ENCODE measurements at places on chromosomes 2 and 18.

- DNase-seq = peak; percentile 12
Observed at GRCh38 chr2:854460-854859, 96.2 kb upstream of the SNTG2 start.

DNA sequence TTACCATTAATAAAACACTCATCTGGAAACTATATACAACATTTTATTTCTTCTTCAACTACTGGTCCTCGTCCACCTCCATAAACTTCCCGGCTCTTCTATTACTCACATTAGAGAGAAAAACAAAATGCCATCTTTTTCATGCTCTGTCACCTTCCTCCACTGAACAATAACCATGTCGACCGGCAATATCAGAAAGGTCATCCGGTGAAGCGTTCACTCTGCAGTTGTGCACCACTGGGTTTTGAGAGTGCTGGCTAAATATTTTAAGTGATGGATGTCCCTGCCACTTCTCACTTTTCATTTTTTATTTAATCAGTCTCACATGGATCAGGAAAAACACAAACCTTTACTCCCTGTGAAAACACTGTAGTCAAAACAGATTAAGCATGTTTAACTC, 48.2 kb downstream of the SPP2 start:
- no peak for DNase-seq

DNA sequence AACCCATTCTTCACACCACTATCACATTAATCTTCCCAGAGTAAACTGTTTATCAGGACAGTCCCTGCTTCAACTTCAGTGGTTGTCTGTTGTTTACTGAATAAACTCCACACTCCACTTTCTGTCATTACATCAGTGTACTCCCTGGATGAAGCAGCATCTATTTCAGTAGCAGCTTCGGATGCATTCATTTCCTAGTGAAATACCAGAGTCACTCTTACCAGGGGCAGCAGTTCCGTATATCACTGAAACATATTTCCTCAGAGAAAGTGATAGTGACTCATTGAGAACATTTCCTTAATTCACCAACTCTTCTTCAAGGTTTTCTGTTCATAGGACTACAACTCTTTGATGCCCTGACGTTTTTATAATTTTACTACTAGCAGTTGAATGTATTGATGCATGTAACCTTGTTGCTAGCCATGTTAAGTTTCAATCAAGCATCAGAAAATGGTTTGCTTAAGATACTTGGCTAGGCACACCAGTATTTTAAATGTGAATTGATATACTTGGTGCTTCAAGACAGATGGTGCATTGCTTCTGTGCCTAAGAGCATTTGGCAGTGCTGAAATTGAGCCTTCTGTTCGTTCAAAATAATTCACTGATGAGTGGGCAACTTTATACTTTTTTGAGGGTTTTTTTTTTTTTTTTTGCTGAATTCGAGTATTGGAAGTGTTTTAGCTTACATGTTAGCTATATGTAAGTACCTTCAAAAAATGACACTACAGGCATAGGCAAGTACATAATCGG, 92.3 kb downstream of the UBE2E3 start:
- DNase-seq = peak; percentile 62

DNA sequence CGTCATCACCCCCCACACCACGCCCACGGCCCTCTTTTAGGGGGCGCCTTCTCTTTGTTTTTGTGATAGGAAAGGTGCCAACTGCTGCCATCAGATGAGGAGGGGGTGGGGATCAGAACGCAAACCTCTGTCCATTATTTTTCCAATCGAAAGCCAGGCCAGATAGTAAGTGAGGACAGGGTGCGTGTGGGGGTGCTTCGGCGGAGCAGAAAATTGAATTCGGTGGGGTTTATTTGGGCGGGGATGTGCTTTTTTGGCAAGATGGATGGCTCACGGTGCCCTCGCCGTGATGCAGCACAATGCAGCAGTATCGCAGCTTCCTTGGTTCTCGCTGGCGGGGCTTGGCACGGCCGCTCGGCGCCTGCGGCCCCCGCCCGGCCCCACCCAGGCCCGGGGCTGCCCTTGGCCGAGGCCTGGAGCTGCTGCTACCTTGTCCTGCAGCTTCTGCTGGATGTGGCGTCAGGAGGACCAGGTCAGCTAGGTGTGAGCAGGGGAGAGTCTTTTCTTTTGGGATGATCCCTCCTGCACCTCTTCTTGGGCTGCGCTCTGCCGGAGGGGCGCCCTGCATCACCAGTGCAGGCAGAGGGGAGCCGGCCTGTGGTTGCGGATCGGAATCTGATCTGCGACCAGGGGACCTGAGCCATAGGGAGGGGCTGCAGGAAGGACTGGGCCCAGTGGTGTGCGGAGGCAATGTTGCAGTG, 1.3 kb downstream of the SPTBN1 start:
- no peak for DNase-seq

DNA sequence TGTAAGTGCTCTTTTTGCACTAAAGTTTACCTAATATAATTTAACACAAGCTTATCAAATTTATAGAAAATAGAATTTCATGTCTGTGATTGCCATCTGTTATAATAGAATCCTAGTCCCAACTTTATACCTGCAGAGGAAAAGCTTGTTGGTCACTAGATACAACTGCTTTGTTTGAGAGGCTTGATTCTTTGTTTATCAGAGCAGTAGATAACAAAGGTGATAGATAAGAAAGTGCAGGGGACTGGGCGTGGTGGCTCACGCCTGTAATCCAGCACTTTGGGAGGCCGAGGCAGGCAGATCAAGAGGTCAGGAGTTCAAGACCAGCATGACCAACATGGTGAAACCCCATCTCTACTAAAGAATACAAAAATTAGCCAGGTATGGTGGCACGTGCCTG, 528.0 kb downstream of the STK39 start:
- DNase-seq = no peak

GRCh38 chr2:25273985-25274535, 67.7 kb downstream of the DNMT3A start:
- no peak for DNase-seq

- DNase-seq = no peak
Observed at GRCh38 chr2:6846967-6847681, 18.6 kb downstream of the CMPK2 start.

- no peak for DNase-seq
Observed at GRCh38 chr2:148305476-148305875, 284.6 kb downstream of the MBD5 start.

- no peak for DNase-seq
Observed at GRCh38 chr2:149828520-149829210, 241.1 kb upstream of the MMADHC start.

GRCh38 chr2:86520153-86520552, 43.1 kb downstream of the CHMP3 start:
- DNase-seq = no peak

DNA sequence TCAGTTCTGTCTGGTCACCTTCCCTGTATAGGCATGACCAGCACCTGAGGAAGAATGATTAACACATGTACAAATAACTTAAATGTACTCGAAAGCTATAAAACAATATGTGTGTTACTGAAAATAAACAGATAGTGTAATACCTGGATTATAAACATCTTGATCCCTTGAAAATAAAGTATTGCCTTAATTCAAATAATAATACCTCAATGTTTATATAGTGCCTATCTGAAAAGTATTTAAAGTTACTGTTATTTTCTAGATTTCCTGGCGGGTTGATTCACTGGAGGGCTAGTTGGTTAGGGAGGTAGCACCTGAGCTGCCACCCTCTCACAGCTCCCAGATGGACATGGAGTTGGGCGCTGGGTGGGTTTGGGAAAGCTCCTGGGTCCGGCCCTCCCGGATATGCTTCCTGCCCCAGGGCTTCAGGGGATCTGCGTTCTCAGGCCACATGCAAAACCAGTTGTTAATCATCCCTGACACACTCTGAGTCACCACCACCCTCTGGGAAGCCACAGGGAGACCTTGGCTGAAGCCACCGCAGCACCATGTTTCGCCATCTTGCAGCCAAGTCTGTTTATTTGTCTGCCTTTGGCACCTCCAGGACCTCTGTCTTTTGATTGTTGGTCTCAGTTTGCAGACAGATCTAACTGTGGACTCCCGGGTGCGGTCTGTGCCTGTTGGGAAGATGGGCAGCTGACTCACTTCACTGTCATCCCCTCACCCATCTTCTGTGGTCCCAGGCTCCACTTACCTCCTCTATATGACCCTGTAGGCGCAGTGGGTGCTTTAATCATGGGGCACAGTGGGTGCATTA, 35.3 kb downstream of the RAB31 start:
- DNase-seq = no peak

DNA sequence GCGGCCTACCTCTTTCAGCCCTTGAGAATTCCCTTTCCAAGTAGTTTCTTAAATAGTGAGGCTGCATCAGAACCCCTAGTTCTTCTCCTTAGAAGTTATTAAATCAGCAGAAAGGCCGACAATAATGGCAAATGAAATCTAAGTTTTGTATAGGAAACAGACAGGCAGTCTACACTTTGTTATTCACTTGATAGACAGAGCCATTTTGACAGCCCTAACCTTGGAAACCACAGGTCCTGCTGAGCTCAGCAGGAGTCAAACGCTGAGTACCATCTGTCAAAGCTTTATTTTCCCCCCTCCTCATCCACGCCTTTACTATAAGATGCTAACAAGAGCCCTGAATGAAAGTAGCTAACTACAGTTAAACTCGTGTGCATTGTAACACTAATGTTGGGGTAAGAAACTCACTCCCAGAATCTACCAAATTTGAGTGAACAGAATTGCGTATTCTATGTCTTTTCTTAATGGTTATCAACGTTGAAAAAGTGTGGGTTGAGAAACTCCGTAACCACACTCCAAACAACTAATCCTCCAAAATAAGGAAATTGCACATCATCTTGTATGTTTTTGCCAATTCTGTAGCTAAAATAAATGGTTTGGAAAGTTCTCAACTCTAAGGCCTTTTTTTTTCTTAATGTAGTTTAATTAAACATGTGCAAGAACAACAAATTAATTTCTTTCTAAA, 90.6 kb upstream of the EFEMP1 start:
- DNase-seq = no peak

DNA sequence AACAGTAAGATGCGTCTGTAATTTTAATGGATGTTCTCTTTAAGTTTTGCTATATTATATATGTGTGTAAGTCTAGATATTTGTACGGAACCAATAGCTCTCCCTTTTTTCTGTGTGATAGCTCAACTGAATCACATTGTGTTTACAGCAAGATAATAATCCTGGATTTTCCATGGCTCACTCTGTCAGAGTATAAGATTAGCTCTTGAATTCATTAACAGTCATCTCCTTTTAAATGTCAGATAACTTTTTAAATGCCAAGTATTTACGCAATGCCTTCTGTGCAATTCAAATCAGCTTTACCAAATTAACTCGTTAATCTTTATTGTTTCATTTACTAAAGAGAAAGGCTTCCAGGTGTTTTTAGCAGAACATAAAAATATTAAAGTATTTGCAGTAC, 76.9 kb downstream of the KIAA2012 start:
- no peak for DNase-seq

GRCh38 chr2:142509401-142509800, 368.1 kb upstream of the KYNU start:
- no peak for DNase-seq

- no peak for DNase-seq
Observed at GRCh38 chr18:36661999-36662398, 166.8 kb downstream of the TPGS2 start.

GRCh38 chr18:37471637-37472036, 94.0 kb downstream of the CELF4 start:
- no peak for DNase-seq

- DNase-seq = no peak
Observed at GRCh38 chr2:236092714-236093113, 75.5 kb downstream of the GBX2 start.

- DNase-seq = no peak
Observed at GRCh38 chr18:13481820-13482617, 244.3 kb downstream of the FAM210A start.

GRCh38 chr2:27080140-27080469, 1.7 kb downstream of the EMILIN1 start:
- DNase-seq = no peak

- DNase-seq = no peak
Observed at GRCh38 chr2:7567646-7568045, 650.4 kb downstream of the RNF144A start.

DNA sequence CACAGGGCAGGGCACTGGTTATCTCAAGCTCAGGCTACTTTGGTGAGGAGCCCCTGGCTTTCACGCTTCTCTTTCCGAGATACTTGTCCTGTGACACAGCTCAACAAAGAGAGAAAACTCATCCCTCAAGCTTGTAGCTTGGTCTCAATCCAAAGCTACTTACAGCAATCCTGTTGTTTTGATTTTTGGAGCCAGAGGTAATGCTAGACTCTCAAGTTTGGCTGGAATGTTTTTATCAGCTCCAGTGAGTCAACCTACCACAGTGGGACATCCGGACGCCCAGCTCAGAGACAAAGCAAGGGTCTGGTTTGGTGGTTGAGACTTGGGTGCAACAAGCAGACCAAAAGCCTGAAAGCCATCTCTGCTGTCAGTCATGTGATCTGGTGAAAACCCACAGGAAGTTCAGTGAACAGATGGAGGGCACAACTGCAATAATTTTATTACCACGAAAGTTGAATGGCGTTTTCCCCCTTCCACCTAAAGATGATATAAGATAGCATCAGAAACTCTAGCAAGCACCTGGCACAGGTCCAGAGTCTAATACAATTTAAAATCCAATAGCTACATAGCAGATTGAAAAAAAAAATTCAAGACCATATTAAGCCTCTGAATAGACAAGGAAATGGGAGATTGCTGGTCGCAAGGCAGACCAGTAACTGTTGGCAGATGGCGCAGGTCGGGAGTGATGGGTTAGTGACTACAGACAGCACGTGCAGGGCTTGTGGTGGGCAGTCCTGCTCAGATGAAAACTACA, 102.3 kb upstream of the SMAD7 start:
- peak; percentile 93 for DNase-seq

DNA sequence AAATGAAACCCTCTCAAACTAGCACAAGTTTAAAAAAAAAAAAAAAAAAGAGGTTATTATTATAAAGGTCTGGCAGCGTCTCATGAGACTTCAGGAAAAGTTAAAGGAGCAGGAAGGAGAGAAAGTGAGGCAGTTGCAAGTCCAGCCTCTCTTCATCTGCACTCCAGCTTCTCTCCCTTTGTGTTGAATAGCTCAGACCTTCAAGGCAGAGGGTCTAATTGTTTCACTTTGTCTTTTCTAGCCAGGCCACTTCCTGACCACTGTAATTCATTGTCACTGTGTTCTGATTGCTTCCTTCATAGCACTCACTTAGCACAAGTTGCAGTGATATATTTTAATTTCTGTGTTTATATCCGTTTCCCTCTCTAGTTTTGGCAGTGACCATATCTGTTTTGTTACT, 99.9 kb downstream of the SPATS2L start:
- DNase-seq = no peak

Data from GDM1 (cell line).